ENCODE measurements at places on chromosomes 12 and 14. TPM values are rescaled to one million over a fixed set of nuclear protein-coding genes. Genes with fewer than 3 reads are reported as not detected.

GALNT8 gene
- 0.14 TPM for total RNA-seq

FAM90A1 gene
- total RNA-seq: 0.19 TPM

PMCH gene
- 0.28 TPM for total RNA-seq

CFAP54 gene
- 0.10 TPM for total RNA-seq

CD163 gene
- total RNA-seq: not detected

RIMBP2 gene
- total RNA-seq: 0.18 TPM

PPP1CC gene
- total RNA-seq: 176 TPM

RPGRIP1 gene
- not detected for total RNA-seq

RNF31 gene
- total RNA-seq: 111 TPM

LHX5 gene
- not detected for total RNA-seq

CKAP4 gene
- 5.9 TPM for total RNA-seq

AQP5 gene
- not detected for total RNA-seq

NFE2 gene
- not detected for total RNA-seq

PTPRQ gene
- total RNA-seq: not detected

SIX6 gene
- total RNA-seq: not detected

ARMH4 gene
- total RNA-seq: 0.18 TPM

RIPK3 gene
- total RNA-seq: 36.5 TPM

FGF6 gene
- total RNA-seq: not detected

EGLN3 gene
- 11.6 TPM for total RNA-seq

WSCD2 gene
- not detected for total RNA-seq

CCDC38 gene
- 0.18 TPM for total RNA-seq

SLC10A1 gene
- not detected for total RNA-seq

Data from activated naive CD4-positive, alpha-beta T cell treated with anti-CD3 and anti-CD28 coated beads, Interleukin-2, amount 10 ng/mL, durations not matched to agents 5 hours and 36 hours (primary cell).